Fibroblast of skin of right quadriceps (primary cell): ENCODE measurements at places on chromosomes 2 and 18.

DNA sequence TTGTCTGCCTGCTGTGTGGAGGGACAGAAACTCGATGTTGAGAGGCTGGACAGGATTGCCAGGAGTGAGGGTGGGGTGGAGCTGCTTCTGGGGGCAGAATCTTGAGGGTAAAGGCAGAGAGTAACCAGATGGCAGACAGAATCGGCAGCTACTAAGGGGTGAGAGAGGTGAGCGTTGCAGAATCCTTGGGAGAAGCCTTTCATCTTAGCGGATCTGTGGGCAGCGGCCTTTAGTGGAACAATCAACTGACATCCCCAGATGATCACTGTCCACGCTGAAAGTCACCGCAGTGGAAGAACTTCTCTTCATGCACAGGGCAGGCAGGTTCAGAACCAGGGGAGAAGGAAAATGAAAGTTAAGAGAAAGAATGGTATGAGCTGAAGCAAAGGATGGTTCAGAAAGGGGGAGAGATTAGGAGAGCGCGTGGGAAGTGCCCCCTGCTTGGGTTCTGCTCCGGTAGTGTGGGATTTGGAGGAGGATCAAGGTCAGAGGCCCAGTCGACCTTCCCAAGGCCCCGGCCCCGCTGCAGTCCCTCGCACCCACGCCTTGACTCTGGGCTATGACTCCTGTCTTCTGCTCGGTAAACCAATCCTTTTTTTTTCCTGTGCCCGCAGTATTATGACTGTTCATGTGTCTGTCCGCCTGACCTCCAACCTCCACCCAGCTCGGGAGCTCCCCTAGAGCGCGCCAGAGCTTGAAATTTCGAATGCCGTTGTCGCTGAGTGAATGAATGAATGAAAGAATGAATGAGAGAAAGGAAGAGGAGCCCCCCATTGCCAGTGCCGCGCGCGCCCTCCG is 584 bp downstream of the BOLA3 start:
- no peak for DNase-seq

DNA sequence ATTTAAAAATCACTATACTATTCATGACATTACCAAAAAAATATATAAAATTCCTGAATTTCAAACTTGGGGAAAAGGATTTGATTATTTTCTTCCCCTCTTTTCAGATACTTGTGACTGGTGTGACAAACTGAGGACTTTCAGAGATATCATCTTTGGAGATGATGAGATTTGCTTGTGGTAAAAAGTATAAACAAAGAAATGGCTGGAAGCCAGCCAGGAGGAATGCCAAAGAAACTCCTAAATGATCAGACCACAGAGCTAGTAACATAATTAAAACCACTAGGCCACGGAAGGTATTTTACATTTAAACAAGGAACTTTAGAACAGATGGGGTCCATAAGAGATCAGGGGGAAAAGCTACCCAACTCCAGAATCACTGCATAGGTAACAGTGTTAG is 58.7 kb downstream of the PIGN start:
- peak; percentile 90 for DNase-seq

DNA sequence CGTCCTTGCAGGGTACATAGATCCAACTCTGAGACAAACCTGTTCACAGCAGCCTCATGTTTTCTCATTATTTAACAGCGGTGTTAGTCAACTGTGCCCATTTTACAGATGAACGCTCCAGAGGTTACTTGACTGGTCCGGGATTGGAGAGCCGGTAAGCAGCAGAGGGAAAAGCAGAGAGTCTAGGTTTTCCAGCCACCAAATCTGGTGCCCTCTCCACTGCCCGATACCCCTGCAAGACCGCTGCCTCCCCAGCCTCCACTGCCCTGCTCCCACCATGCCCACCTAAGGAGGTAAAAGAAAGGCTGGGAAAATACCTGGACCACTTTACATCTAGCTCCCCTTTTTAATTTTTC is 51.5 kb downstream of the EIPR1 start:
- no peak for DNase-seq

GRCh38 chr2:189076120-189076519 is 101.9 kb downstream of the COL3A1 start:
- no peak for DNase-seq

DNA sequence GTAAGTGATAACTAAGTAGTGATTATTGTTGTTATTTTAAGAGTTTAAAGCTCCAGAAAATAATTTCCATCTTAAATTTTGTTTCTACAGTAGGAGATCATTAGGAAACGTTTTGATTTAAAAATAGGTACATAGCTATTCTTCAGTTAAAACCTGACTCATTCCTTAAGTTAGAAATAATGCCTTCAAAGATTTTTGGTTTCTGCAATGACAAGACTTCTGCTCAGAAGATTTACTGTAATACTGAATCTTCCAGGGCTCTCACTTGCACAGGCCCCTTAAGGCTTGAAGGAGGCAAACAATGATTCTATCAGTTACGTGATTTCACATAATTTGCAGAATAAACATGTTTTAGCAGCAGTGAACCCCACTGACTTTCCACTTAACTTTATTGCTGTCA is 333.7 kb downstream of the RAD51AP2 start:
- no peak for DNase-seq

DNA sequence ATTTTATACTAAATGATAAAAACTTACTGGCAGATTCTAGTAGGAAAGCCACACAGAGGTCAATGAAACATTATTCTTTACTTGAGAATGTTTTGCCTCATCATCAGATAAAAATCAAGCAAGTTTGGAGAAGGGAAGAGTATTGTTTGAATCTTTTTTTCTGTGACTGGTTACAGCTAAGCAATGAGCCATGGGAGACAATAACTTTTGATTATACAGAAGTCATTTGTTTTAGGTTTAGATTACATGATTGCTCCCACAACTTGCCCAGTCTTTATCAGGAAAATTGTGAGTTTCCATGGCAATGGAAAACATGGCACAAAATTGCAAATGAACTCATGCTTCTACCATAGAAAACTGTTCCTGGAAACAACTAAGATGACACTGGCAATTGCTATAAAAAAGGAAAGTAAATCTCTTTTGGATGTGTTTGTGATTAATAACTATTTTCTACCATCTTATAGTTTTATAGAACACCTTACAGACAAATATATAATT is 476.8 kb downstream of the MBD2 start:
- no peak for DNase-seq

- DNase-seq = no peak
Measured at GRCh38 chr2:231238689-231239088, 40.3 kb downstream of the ARMC9 start.

GRCh38 chr18:51150113-51150700 is 47.3 kb downstream of the MEX3C start:
- no peak for DNase-seq

DNA sequence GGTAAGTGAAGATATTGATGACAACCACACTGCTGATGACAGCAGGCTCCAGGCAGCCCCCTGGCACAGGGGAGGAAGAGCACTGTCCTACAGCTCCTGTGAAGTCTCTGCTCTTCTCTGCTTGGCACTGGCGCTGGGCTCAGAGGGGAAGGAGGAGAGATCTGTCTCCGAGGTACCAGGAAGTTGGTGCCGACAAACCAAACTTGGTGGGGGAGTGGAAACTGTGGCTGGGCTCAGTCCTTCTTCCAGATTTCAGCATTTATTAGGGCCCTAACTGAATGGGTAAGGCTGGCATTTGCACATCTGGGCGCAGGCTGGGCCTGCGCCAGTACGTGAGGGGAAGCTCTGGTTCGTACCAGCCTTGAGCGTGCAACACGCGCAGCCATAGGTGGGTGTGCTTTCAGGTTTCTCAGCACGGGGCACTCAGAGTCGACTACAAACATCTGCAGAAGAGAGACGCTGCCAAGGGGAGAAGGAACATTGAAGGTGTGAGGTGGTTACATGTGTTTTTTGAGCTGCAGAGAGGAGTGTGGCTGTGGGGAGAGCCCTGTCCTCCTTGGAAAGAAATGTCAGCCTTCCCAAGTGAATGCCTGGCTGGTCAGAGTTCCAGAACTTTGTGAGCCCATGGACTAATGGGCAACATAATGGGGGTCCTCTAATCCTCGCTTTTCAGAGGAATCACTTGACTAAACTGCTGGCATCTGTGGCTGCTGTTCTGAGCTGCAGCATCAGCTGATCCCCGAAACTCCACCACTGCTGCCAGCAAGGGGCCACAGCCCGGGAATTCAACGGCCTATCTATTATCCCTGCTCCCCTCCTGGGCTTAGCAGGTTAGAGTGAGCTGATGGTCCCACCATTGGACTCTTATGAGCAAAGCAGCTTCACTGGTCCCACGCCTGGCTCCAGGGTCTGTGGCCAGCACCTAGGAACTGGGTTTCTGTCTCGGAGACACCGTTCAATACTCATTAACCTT is 55.2 kb upstream of the SEMA4C start:
- no peak for DNase-seq

GRCh38 chr18:21735452-21736015 is 5.1 kb upstream of the MIB1 start:
- DNase-seq = no peak

- no peak for DNase-seq
Measured at GRCh38 chr2:191870744-191871143, 23.9 kb upstream of the CAVIN2 start.

- peak; percentile 17 for DNase-seq
Measured at GRCh38 chr2:119028327-119029174, 86.6 kb downstream of the MARCO start.

- peak; percentile 72 for DNase-seq
Measured at GRCh38 chr2:29528891-29529520, 392.4 kb downstream of the ALK start.

DNA sequence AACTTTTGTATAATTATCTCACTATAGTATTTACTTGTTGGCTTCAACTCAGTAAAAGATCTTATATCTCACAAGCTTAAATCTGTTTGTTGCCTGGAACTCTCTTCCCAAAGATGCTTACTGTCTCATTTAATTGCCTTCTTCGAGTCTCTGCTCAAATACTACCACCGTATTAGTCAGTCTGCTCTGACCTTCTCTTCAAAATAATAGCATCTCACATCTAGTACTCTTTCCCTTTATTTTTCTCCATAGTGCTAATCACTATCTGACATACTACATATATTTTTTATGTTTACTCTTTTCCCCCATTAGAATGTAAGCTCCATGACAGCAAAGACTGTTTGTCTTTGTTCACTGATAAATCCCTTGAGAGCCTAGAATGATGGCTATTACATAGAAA is 10.6 kb upstream of the MPP4 start:
- no peak for DNase-seq

- no peak for DNase-seq
Measured at GRCh38 chr18:35455926-35456763, 41.6 kb downstream of the INO80C start.

DNA sequence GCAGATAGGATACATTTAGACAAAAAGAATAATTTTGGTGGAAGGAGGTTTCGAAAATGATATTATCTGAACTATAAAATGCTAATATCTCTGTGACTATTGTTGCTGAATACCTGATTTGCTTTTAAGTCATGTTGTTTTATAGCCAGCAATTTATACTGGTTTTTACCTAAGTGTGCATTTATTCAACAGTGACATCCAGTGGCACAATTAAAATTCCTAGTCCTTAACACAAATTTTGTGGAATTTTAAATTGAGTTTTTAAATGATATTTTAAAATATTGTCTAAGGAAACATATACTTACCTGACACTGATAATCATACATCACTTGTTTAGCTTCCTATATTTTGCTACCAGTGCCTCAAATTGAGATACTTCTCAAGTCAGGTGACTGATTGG is 144.8 kb downstream of the ARHGAP28 start:
- DNase-seq = no peak

DNA sequence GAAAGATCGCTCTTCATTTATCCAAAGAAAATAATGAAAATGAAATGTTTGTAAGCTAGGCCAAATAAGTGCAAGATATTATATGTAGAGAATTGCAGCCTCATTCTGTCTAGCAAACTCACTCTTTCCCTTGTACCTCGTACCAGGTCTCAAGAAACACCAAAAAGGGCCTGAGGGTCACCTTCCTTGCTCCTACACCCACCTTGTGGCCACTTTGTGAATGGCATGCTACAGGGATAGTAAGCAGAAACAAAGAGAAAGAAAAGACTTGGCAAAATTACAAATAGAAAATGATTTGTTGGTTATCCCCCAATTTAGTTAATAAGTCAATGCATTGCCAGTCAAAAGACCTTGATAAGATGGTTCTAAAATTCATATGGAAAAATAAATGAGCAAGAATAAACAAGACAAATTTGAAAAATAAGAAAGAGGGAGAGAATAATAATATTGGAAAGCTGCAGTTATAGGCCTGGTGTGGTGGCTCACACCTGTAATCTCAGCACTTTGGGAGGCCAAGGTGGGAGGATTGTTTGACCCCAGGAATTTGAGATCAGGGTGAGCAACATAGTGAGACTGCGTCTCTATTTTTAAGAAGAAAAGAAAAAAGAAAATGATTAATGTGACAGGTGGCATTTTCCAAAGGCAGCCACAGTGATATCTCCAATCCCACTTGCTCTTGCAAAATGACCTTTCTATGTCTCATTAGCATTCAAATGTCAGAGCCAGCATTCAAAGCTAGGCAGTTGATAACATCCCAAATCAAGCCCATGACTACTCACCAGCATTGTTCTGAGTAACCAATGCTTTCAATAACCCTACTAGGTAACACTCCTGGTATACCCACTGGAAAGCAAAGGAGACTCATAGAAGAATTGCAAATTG is 38.8 kb upstream of the BMP10 start:
- peak; percentile 60 for DNase-seq

DNA sequence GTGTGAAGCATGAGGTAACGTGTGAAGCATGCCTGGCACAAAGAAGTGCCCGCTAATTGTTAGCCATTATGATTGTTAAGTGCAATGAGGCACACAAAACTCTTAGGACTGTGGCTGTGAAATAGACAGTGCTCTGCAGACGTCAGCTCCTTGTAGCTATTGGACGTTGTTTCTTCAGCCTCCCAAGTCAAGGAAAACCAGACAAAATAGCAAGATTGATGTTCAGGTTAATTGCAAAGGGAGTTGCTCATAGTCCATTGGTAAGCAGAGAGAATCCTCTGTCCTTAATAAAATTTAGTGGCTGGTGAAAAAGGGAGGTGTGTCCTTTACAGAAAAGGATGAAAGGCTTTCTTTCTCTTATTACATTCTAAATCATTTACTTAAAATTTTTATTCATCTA is 54.6 kb upstream of the MBP start:
- no peak for DNase-seq

- peak; percentile 96 for DNase-seq
Measured at GRCh38 chr2:137957033-137957432, 7.2 kb upstream of the HNMT start.

- no peak for DNase-seq
Measured at GRCh38 chr18:7982216-7982615, 415.1 kb downstream of the PTPRM start.

- DNase-seq = no peak
Measured at GRCh38 chr2:171323971-171324528, 109.7 kb downstream of the METTL8 start.

- no peak for DNase-seq
Measured at GRCh38 chr2:82525744-82526143, 1933.3 kb downstream of the SUCLG1 start.

DNA sequence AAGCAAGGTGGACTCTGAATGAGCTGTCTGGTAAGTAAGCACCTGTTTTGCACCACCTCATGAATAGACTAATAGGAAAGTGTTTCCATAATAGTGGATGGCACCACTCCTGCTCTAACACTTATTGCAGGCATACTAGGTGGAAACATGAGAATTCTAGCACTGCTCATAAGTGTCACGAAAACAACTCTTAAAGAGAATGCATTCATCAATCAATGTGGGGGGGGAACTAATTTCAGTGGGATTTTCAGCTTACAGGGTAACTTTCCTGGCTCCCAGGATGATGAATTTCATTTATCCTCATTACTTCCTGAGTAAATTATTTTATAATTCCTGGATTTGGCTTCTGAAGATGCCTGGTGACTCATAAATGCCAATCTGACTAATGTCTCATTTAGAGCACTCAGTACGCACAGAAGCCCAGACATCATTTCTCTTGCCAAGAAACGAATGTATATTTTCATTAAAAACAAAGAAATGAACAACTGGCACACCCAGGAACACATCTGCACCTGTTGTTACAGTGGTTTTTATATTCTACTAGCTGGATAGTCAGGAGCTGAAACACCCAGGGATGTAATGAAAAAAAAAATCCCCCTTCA is 129.6 kb downstream of the PID1 start:
- DNase-seq = peak; percentile 54
